ENCODE measurements at places on chromosomes 6 and 20.

DNA sequence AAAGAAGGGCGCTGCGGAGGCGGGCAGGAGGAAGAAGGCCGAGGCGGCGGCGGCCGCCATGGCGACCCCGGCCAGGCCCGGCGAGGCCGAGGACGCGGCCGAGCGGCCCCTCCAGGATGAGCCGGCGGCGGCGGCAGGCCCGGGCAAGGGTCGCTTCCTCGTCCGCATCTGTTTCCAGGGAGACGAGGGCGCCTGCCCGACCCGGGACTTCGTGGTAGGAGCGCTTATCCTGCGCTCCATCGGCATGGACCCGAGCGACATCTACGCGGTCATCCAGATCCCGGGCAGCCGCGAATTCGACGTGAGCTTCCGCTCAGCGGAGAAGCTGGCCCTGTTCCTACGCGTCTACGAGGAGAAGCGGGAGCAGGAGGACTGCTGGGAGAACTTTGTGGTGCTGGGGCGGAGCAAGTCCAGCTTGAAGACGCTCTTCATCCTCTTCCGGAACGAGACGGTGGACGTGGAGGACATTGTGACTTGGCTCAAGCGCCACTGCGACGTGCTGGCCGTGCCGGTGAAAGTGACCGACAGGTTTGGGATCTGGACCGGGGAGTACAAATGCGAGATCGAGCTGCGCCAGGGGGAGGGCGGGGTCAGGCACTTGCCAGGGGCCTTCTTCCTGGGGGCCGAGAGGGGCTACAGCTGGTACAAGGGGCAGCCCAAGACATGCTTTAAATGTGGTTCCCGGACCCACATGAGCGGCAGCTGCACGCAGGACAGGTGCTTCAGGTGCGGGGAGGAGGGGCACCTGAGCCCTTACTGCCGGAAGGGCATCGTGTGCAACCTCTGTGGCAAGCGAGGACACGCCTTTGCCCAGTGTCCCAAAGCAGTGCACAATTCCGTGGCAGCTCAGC lies 780 bp downstream of the ZCCHC3 start:
- no peak for DNase-seq

GRCh38 chr6:159267165-159267564 lies 98.0 kb downstream of the FNDC1 start:
- DNase-seq = no peak

DNA sequence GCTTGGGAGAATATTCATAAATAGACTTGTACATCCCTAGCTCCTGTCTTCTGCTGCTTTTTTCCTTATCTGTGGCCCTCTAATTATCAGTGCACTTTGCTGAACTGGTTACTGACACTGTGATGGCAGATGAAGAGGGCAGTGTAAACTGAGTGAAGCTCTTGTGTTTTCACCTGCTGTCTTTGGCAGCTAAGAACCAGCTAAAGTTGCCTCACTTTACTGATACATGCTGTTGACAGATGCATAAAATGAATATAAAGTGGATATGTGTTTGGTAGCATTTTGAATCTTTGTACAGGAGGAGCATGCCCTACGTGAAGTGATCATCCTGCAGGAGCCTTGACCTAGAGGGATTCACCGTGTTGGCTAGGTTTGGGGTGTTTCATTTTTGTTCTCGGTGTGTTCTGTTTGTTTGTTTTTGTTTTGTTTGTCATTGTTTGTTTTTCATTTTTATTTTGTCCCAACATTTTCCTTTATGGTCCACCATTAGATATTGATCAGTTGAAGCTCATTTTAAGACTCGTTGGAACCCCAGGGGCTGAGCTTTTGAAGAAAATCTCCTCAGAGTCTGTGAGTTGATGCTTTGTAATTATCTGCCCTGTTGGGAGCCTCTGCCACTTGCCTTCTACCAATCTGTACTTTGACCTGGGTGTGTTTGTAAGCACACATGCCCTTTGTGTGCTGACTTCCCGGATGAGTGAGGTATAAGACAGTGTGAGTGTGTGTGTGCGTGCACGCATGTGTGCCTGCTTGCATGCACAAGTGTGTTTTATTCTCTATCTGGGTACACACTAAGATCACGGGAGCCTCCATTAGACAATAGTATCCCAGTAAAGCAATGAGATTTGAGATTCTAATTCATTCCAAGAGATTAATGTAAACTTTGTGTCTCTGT lies 34.6 kb upstream of the MAPK13 start:
- DNase-seq = no peak

DNA sequence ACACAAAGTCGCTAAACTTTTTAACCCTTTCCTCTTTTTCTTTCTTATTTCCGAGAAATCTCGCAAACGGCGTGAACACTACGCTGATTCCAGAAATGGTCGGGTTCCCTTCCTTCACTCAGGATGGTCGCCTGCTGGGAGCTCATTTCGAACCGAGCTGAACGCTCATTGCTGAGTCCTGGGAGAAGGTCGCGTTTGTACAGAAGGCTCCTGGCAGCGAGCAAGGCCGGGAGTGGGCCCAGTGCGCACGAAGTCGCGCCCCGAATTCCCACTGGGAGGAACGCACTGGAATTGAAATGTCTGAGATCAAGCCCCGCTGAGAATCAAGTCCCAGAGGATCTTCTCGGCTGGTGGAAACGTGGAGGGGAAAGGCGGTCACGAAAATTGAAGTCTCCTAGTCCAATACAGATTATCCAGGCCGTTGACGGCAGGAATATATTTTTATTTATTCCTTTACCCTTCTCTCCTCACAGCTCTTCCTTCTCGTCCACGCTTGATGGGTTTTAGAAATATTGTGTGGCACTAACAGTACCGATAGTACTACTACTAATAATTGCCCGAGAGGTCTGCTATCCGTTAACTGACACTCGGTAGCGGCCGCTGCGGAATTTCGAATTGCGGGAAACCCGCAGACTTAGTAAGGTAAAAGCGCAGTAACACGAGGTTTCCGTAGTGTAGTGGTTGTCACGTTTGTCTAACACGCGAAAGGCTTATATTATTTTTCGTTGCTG lies 207.2 kb upstream of the ZNF184 start:
- DNase-seq = no peak

GRCh38 chr6:20769631-20770030 lies 235.4 kb downstream of the CDKAL1 start:
- DNase-seq = no peak

GRCh38 chr6:101595276-101595675 lies 201.8 kb downstream of the GRIK2 start:
- no peak for DNase-seq

DNA sequence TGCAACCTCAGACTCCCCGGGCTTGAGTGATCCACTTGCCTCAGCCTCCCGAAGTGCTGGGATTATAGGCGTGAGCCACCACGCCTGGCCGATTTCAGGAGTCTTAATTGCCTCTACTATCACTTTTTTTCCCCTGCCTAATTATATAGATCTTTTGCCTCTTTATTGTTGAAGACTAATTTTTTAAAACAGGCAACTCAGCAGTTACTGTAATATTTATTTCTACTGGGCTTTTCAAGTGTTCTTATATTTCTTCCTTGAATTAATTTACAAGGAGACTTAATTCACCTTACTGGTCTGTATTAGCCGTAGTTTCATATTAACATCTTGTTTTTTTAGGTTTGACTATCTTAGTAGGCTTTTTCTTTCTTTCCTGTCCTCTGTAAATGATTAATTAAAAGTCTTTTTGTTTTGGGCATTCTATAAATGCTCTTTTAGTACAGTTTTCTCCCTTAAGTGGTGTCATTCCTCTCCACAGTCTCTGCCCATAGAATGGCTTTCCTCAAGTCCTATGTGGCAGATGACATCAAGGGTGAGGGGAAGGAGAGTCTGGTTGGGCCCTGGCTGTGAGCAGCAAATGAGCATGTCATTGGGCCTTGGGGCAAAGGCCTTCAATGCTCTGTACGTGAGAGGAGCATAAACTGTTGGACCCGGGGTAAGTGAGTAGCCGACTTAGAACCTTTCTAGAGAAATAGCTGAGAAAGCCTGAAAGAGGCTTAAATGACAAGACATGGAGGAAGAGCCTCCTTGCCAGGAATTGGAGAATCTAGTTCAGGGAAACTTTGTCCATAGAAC lies 36.0 kb downstream of the ANKS1A start:
- DNase-seq = no peak

DNA sequence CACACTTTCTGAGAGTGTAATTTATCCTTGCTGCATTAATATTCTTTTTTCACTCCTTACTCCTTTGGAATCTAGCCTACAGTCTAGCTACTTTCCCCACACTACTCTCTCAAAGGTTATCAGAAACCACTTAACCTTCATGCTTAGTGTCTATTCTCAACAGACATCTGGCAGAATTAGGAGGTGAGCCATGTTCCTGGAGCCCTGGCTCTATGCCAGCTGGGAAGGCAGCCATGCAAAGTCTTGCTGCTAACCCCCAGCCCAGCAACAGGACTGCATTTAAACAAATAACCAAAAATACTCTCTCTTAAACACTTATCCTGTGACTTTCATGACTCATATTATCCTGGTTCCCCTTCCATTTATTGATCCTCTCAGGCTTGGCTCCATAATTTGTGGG lies 260.2 kb downstream of the BCKDHB start:
- DNase-seq = no peak

DNA sequence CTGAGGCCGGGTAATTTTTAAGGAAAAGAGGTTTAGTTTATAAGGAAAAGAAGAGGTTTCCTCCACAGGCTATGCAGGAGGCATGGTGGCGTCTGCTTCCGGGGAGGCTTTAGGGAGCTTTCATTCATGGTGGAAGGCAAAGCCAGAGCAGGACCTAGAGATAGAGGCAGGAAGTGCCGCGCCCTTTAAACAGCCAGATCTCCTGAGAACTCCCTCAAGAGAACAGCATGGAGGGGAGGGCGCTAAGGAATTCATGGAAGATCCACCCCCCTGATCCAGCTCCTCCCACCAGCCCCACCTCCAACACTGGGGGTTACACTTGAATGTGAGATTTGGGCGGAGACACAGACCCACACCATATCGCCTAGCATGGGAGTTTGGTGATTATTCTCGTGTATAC lies 13.9 kb upstream of the DACT2 start:
- no peak for DNase-seq

- DNase-seq = no peak
Measured at GRCh38 chr20:62587757-62588402, 54.4 kb upstream of the SLCO4A1 start.

DNA sequence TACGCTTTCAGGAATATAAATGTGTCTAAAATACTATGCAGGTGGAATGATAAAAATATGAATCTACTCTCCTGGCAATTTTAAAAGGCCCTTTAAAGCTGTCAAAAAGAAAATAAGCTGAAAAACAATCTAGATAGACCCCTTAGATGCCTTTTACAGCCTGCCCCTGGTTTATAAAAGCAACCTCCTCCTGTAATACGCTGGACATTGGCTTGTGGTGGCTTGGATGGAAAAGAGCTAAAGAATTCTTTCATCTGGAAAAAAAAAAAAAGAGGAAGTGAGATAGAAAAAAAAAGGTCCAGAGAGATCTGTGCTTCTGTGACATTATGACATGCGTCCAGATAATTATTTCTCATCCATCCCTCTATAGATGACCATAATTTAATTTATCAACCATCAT lies 115.9 kb upstream of the NRSN1 start:
- no peak for DNase-seq

DNA sequence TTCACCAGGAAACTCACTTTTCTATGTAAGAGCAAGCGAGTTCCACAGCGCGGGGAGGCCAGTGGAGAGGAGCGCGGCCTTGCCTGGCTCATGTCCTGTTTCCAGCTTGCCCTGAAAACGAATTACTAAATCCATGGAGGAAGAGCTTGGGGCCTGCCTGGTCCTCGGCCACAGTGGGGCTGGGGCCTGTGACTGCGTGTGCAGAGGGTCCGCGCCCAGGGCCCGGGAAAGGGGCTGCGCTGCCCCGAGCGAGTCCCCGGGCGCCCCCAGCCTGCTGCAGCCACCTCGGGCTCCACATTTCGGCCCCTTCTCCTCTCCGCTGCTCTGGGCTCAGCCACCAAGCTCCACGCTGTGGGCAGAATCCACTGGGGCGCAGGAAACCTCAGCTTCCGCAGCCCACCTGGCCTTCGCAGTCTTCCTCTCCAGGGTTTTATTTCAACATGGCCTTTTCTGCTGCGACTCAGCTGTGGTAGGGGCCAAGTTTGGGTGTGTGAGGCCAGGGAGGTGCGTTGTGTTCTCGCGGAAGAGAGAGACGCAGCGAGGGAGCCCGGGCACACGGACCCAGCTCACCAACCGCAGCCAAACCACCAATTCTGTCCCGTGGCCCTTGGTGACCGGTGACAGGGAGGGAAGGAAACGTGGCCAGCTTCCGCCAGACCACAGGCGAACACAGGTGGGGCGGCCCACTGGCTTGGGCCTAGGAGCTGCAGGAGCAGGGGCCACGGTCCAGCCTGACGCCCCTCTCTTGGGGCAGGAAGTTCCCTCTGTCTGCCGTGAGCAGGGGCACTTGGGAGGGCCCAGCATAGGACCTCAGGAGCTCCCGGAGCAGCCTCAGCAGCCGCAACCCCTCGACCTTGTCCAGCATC lies 211.4 kb downstream of the ERMARD start:
- DNase-seq = no peak

GRCh38 chr20:57878786-57879424 lies 169.1 kb upstream of the PMEPA1 start:
- DNase-seq = no peak

- no peak for DNase-seq
Measured at GRCh38 chr20:43302936-43303335, 113.2 kb upstream of the PTPRT start.

DNA sequence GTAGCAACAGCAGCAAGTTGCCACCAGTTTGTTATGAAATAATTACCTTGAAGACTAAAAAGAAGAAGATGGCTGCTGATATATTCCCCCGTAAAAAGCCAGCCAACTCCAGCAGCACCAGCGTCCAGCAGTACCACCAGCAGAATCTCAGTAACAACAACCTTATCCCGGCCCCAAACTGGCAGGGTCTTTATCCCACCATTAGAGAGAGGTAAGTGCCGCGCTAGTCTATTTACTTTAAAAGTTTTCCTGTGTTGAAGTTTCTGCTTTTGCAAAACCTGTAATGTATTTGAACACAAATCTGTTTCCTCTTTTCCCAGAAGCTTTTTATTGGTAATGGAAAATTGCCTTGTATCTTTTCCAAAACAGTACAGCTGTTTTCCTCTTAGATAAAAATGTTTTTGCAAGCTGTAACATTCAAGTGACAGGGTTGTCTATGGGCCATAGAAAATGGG lies 725 bp downstream of the BTBD3 start:
- DNase-seq = no peak

DNA sequence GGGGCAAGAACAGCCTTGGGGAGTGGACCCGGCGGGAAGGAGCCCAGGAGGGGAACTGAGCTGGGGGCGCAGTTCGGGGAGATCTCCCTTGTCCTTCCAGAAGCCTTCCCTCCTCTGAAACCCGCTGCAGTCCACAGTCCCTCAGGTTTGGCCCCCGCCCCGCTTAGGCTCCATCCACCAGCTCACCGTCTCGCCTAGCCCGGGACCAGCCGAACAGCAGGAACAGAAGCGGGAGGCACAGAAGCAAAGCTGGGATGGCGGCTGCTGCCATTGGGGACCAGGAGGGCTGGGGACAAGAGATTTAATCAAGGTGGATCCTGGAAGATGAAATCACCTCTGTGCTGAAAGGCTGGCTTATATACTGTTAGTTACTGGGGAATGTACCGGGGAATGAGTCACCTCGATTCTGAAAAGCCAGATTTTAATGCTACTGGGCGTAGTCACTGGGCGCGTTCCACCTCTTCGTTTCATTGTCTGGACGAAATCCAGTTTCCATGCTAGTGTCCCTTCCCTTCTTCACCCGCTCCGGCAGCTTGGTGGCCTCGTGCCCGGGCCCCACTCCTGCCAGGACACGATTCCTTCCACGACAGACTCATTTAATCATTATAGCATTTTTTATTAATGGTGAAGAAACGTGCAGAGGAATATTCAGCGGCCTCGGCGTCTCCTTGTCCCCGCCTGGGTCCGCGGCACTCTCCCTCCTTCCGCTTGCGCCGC lies at the start of gene RAET1L:
Gene RAET1L, minus strand, starts transcription at position 332 of the 717 bp plus-strand sequence. Its CDS starts 61 bp downstream, at position 271.
- no peak for DNase-seq

Data from stimulated activated CD8-positive, alpha-beta memory T cell treated with anti-CD3 and anti-CD28 coated beads, Interleukin-12 subunit alpha, Interleukin-12 subunit beta, amount 100 ng/mL, for 1 hour (primary cell).